ENCODE measurements at places on chromosomes 7 and 10.

- DNase-seq = no peak
Observed at GRCh38 chr7:51121931-51122425, 194.6 kb downstream of the COBL start.

- no peak for DNase-seq
Observed at GRCh38 chr10:33482486-33482885, 148.0 kb upstream of the NRP1 start.

GRCh38 chr10:95201736-95202135 is 7.7 kb downstream of the ACSM6 start:
- DNase-seq = peak; percentile 57

DNA sequence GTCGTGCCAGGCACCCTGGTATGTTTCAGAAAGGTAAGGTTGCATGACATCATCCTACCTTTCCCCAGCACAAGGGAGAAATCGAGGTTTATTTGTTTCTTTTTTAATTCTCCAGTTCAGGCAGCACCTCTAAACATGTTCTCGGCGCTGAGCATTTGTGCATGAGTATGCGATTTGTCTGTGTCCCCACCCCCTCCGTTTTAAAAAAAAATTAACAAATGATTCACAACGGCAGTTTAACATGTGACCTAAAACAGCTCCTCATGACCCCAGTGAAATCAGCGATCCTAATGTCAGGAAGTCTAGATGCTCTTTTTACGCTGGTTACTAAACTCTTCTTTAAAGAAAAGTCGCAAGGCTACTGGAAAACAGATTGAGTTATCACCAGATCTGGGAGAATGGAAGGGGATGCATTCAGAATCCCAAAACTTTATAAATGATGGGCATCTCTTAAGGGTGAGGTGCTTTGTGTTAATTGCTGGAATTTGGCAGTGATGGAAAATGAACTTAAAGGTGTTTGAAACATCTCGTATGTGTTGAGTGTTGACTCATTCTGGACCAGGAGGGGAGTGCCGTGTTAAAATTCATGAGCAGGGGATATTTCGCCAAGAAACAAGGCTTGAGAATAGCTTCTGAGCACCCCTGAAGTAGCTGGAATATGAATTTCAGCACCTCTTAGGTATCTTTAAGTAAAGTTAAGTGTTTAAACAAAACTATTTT is 106.8 kb upstream of the PDCD4 start:
- DNase-seq = no peak

DNA sequence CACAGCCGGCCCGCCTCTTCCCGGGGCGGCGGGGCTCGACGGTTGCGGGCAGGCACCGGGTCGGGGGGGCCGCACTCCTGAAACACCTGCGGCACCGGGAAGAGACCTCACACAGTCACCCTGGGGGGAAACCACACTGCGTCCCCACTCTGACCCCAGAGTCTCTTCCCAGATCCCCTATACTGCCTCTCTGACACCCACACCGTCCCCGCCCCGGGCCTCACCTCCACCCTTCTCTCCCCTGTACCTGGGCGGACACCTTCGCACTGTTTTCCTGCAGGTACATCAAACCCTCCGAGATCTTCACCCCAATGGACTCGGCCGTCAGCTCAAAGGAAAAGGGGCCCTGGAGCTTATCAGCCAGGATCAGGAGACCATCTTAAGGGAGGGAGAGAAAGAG is 3.4 kb upstream of the GAL3ST4 start:
- DNase-seq = no peak

GRCh38 chr10:4532467-4532866 is 293.5 kb upstream of the AKR1E2 start:
- DNase-seq = peak; percentile 92

GRCh38 chr7:101164071-101164840 is 1.1 kb downstream of the VGF start:
- peak; percentile 53 for DNase-seq

- no peak for DNase-seq
Observed at GRCh38 chr7:157923903-157924630, 587.3 kb downstream of the DNAJB6 start.

- DNase-seq = peak; percentile 44
Observed at GRCh38 chr10:19944911-19945663, 128.9 kb downstream of the PLXDC2 start.

GRCh38 chr10:74194545-74194944 is 43.5 kb downstream of the ADK start:
- peak; percentile 29 for DNase-seq

GRCh38 chr7:110771717-110772116 is 319.2 kb upstream of the LRRN3 start:
- no peak for DNase-seq

- DNase-seq = no peak
Observed at GRCh38 chr7:80287400-80288174, 153.0 kb downstream of the GNAI1 start.

DNA sequence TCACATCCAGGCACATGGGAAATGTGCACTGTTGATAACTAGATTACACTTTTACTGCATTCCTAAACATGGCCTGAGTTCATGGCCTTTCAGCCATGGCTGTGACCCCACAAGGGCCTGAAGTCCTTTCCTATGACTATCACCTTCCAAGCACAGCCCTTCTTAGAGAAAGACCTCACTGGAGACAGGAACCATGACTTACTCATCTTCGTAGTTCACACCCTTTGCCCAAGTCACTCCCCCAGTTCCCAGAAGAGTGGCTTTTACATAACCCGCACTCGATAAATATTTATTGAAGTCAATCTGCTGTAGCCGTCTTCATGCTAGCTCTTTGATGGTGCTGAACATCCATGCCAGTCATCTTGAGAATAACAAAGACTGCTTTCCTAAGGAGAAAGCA is 632.5 kb upstream of the NRP1 start:
- no peak for DNase-seq

DNA sequence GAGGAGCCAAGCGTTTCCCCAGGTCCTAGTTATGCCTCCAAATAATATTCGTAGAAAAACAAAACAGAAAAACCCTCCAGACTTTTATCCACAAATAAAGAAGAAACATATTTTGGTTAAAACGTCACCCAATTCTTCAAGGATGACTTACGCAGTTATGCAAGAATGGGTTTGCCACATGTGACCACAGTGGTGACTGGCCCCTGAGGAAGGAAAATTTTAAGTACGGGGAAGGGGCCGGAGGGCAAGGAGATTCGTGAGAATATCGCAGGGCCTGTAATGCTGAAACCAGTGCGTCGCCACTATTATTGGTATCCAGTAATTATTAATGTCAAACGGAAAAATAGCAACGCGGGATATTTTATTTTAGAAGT is 537 bp upstream of the MRPS24 start:
- DNase-seq = peak; percentile 89

GRCh38 chr10:3757638-3758490 is 27.1 kb downstream of the KLF6 start:
- DNase-seq = no peak

- no peak for DNase-seq
Observed at GRCh38 chr10:131231965-131232541, 79.5 kb downstream of the TCERG1L start.

DNA sequence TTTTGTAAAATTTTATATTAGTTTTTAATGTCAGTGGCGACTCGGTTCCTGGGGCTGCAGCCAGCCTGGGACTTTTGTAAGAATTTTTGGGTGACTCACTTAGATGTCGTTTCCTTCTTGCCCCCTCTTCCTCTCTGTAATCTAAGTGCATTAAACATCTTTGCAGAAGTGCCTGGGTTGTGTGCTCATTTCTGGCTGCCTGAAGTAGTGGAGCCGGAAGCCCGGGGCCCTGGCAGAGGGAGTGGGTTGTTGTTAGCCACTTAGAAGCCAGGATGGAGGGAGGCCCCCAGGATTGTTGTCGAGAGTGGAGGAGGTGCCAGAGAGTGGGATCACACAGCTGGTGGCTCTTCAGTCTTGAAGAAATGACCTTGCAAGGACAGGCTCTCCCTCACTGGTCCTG is 11.0 kb upstream of the TRIM8 start:
- DNase-seq = peak; percentile 39

- DNase-seq = no peak
Observed at GRCh38 chr7:95046494-95047240, 139.3 kb downstream of the PPP1R9A start.

GRCh38 chr7:80703272-80703671 is 64.8 kb downstream of the CD36 start:
- no peak for DNase-seq

GRCh38 chr10:69408318-69409175 is 8.2 kb downstream of the TACR2 start:
- peak; percentile 94 for DNase-seq

- DNase-seq = no peak
Observed at GRCh38 chr7:137564677-137565076, 221.1 kb upstream of the PTN start.

GRCh38 chr10:111599943-111600342 is 523.1 kb downstream of the ADRA2A start:
- DNase-seq = no peak

GRCh38 chr10:77773631-77774426 is 136.2 kb upstream of the KCNMA1 start:
- no peak for DNase-seq

DNA sequence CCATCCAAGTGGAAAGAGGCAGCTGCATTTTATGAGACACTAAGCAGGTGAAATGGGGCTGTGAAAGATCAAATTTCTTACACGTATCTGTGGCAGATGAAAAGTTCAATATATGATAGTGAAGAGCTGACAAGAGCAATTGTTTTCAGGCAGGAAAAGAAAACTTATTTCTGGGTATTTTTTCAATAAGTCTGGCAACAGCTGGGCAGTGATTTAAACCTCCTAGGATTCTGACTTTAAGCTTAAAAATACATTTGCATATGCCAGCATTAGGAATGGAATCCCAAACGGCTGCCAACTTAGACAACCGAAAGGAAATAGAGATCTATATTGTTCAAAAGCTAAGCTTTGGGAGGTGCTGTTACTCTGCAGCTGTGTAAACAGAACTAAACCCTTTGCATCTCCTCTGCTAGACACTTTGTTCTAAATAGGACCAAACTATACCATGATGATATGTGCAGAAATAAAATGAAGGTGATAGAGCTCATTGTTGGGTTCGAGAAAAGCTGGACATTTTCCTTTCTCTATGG is 26.1 kb downstream of the DYNC1I1 start:
- DNase-seq = peak; percentile 20

GRCh38 chr10:73973427-73973826 is 24.5 kb upstream of the VCL start:
- no peak for DNase-seq

- no peak for DNase-seq
Observed at GRCh38 chr10:122348935-122349361, 25.6 kb upstream of the PLEKHA1 start.

DNA sequence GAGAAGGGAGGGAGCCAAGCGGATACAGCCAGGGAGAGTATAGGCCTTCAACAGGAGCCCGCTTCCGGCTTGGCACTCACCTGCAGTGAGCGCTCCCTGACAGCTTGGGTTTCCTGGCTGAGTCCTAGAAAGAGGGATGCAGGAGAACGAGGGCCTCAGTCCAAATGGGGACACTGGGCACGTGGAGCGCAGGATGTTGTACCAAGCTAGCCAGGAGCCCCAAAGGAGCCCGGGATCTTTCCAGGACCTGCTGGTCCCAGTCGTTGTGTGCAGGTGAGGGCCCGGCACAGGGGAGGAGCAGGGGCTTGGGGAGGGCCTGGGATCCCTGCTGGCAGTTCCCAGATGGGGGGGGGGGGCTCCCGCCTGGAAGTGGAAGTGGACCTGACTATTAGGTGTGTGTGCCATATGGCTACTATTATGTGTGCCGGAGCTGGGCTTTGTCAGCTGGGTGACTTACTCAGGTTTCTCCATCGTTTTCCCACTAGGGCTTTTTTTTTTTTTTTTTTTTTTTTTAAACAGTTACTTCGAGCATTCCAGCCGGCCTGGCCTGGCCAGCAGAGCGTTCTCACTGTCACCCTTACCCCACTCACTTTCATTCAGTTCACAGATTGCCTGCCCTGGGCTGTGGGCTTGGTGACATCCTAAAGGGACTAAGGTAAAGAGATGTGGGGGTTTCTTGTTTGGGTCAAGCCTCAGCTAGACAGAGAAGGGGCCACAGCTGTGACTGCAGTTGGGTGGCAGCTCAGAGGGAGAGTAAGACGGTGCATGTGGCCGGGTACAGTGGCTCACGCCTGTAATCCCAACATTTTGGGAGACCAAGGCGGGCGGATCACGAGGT is 3.8 kb downstream of the AGAP3 start:
- DNase-seq = peak; percentile 55

- no peak for DNase-seq
Observed at GRCh38 chr10:22022257-22023032, 18.9 kb upstream of the DNAJC1 start.

DNA sequence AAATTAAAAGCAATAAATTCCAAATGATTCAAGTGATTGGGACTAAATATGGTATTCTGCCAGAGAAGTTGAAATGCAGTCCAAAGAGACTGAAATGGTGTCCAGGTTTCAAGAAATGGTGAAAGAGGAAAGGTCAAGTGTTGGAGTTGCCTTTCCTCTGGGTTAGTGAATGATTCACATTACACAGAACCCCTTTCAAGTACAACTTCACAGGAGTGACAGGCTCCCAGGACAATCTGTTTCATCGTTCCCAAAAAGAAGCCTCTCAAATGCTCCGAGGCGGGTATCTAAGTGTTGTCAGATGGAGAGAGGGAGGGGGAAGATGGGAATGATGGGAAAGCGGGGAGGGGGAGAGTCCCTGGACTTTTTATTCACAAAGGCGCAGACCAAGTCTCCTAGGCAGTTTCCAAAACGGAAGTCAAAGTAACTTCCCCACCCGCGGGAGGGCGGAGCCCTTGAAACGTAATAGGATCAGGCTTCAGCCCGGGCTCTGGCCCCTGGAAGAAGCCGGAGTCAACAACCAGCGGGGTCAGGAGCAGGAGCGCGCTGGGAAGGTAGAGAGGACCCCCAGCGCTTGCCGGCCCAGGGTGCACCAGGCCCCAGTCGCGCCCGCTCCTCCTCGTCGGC is 754 bp downstream of the SLC25A13 start:
- DNase-seq = peak; percentile 69

All from fibroblast of gingiva (primary cell).